ENCODE measurements at places on chromosomes 1 and 21. TPM values are rescaled to one million over a fixed set of nuclear protein-coding genes. Genes with fewer than 3 reads are reported as not detected.

Gene CRYAA
- not detected for total RNA-seq

Gene CFAP141
- total RNA-seq = not detected

Gene CFAP74
- not detected for total RNA-seq

Gene SSX2IP
- total RNA-seq = 10.3 TPM

DNA sequence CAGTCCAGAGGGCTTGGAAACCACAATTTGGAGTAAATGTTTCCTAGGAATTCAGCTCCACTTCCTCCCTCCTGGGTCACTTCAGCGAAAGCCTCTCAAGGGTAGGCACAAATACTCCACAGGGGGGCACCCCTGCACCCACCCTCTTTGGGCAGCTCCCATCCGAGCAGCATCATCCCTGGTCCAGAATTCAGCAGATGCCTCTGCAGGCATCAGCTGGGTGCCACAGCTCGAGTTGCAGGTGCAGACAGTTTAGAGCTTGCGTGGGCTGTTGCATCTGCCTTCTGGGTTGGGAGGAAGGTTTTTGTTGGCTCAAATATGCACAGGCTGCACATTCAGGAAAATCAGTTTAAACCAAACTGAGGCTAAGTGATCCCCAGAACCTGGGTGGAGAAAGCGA, 25.0 kb downstream of the KANK4 start:
- peak; percentile 29 for DNase-seq

GRCh38 chr1:46724991-46725735, 6.2 kb upstream of the EFCAB14 start:
- peak; percentile 80 for DNase-seq

GRCh38 chr1:116392717-116393404, 19.8 kb downstream of the ATP1A1 start:
- no peak for DNase-seq

DNA sequence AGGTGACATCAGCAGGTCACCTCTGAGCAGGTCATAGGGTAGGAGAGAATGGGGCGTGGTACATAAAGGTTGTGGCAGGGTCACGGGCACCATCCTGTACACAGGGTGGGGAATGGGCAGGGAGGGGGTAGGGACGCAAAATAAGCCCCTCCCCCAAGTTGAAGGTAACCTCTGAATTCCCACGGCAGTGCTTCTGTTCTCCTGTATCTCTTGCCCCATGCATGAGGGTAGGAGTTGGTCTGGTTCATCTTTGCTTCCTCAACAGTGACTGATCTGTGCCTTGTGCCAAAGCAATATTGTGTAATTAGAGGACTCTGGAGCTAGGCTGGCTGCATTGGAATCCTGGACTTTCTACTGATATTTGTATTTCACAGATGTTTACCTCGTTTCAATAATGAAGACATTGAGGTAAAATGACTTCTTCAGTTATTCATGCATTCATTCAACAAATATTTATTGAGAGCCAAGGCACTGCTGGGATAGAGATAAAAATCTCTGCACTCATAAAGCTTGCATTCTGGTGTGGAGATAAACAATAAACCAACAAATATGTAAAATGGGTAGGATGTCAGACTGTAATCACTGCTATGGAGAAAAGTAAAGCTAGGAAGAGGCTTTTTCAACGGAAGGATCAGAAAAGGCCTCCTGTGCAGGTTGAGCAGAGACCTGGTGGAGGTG, 18.4 kb upstream of the GFI1 start:
- no peak for DNase-seq
